Uterine smooth muscle cell (primary cell): ENCODE measurements at places on chromosomes 16 and 17. TPM values are rescaled to one million over a fixed set of nuclear protein-coding genes. Genes with fewer than 3 reads are reported as not detected.

Gene NLRP1
- 21.5 and 38.1 TPM in 2 replicates for total RNA-seq

Gene NSMCE1
- 97.2 and 153 TPM in 2 replicates for total RNA-seq

Gene CEP112
- 9.2 and 11.1 TPM in 2 replicates for total RNA-seq

Gene PIP4K2B
- 61.8 and 74.5 TPM in 2 replicates for total RNA-seq

Gene CCL1
- total RNA-seq, result not detected in 2 replicates

Gene CPHXL2
- not detected in 2 replicates for total RNA-seq

Gene ZSWIM7
- 11.2 and 17.5 TPM in 2 replicates for total RNA-seq

Gene PMFBP1
- total RNA-seq, result 0.12 and 0.66 TPM in 2 replicates

Gene FNDC8
- total RNA-seq, result not detected in 2 replicates

Gene PGP
- total RNA-seq, result 14.1 and 24.5 TPM in 2 replicates

Gene HCFC1R1
- 4.6 and 17.7 TPM in 2 replicates for total RNA-seq

Gene EPX
- total RNA-seq, result not detected in 2 replicates

Gene CCL11
- total RNA-seq, result 0.12 TPM in 1 of 2 replicates, not detected in the other

Gene LGALS9C
- not detected in 2 replicates for total RNA-seq
